ENCODE measurements at places on chromosomes 6 and 20. TPM values are rescaled to one million over a fixed set of nuclear protein-coding genes. Genes with fewer than 3 reads are reported as not detected.

Gene LAMP5
- total RNA-seq: 0.66 TPM

Gene DEFB116
- not detected for total RNA-seq

DNA sequence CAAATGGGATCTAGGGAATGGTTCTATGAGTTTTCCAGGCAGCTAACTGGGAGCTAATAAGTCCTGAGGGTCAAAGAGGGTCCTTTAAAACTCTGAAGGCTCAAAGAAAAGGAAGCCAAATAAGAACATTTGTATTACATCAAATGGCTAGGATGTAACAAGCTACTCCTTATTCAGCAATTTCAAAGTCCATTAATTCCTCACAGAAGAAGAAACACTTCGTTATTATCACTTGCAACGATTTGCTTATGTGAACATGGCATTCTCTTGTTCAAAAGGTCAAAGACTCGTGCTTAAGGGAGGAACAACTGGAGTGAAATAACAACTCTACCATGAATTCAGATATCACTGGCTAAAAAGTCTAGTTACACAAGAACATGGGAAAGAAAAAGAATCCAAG is 70.8 kb upstream of the FBXO30 start:
- no peak for DNase-seq

DNA sequence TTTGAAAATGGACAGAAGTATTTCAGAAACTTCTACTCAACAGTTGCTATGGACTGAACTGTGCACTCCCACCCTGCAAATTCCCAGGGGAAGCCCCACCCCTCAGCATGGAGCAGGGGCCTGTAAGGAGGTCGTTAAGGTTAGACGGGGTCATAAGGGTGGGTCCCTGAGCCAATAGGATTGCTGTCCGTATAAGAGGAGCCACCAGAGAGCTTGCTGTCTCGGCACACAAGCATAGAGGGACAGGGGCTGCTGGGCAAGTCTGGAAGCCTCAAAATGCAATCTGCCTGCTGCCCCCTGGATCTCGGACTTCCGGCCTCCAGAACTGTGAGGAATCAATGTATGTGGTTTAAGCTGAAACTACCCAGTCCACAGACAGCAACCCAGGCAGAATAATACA is 37.4 kb upstream of the AFDN start:
- no peak for DNase-seq

- DNase-seq: no peak
These were observed 7.7 kb upstream of the SCP2D1 start for GRCh38 chr20:18805881-18806280.

DNA sequence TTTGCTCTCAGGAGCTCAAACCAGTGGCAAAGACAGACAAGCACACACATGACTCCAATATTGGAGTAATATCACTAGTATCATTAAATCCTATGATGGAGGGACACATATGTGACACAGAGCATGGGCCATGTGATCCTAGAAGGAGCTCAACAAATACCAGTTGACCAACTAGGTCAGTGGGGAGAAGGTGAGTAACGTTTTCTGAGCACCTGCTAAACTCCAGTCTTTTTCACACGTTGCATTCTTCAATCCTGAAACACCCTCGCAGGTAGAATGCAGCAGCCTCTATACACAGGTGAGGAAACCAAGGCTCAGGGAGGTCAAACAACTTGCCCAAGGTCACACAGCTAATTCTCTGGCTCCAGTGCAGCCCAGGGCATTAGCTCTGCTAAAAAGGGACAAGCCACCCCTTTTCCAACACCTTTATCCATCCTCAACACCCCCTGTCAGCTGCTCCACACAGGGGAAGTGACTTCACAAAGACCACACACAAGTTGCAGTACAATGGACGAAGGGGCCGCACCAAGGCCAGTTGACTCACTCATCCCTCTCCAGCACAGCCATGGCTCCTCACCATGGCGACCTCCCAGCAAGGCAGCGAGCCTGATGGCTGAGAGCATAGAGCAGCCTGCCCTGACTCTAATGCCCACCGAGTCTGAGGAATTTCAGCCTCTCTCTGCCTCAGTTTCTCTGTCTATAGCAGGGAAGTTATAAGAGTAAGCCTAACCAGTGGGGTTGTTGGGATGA is 4.4 kb downstream of the CAPN11 start:
- DNase-seq: no peak

DNA sequence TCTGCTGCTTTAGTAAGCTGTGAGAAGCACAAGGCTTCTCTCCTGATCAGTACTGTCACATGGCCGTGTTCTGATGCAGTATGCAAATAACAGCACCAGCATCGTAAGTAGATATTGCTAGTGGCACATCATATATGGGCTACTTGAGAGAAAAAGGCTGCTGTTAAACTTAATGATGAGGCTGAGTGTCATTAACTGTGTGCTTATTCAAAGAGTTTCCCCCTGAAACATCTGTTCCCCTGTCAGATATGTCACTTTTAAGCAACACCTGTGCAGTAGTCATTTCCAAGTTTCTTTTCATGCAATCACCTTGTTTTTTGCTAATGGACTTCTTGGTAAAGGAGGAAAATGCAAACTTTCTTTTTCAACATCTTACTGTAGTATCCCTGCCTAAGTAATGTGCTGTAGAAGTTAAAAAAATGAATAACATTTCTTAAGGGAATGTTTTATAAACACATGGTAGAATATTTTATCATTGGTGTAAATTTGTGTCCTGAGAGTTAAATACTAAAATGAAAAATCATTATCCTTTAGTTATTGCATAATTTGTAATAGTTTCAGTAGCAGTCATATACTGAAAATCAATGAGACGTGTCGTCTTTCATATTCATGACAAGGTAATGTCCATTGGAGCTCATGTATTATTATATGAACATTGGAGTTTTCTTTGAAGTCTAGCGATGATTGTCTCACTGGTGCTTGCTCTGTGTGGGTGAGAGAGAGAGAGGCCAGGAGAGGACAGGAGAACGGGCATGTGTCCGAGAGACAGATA is 366.3 kb downstream of the CDKAL1 start:
- no peak for DNase-seq

GRCh38 chr20:37789408-37789807 is 95.6 kb downstream of the CTNNBL1 start:
- DNase-seq: no peak

- no peak for DNase-seq
These were observed 172.3 kb downstream of the TMEM242 start for GRCh38 chr6:157151029-157151428.

DNA sequence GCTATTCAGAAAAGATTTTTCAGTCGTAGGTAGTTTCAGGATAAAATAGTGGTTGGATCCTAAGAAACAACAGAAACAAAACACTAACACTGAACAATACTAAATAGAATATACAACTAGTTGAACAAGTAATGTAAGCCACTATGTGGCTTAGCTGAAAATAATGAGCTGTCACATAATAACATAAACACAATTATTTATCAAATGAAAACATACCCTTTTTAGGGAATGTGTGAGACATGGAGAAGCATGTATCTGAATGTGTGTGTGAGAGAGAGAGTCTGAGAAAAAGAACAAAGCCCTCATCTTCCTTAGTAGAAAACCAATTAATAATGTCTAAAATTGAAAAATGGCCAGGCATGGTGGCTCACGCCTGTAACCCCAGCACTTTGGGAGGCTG is 122.6 kb upstream of the LOC128125822 start:
- DNase-seq: no peak

All from mucosa of gallbladder (tissue), 1 donor.